ENCODE measurements at places on chromosomes 4 and X.

DNA sequence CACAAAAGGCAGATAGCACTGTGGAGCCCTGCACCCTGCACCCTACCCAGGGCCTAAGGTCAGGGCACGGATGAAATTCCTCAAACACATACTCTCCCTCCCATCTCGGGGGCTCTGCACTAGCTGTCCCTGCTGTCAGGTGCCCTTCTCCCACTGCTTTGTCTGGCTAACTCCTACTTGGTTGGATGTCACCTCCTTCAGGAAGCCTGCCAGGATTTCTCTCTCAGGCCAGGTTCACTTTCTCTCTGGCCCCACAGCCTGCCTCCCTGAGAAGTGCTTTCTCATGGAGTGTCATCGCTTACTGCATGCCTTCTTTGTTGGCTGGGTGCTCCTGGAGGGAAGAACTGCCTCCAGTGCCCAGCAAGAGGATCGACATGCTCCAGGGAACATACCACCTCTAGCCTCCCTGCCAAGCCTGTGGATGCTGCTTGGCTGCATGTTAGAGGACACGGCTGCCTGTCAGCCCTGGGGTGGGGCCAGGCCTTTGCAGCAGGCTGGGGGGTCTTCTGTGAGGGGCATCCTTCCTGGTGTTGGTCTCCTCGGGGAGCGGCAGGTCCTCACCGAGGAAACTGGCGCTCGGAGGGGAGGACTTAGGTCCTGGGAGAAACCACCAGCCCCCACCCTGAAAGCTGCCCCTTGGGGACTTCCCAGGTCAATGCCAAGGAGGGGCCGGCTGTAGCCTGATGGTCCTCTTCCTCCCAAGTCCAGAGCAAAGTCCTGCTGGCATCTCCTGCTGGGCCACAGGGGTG is 15.0 kb downstream of the ABLIM2 start:
- DNase-seq: no peak

DNA sequence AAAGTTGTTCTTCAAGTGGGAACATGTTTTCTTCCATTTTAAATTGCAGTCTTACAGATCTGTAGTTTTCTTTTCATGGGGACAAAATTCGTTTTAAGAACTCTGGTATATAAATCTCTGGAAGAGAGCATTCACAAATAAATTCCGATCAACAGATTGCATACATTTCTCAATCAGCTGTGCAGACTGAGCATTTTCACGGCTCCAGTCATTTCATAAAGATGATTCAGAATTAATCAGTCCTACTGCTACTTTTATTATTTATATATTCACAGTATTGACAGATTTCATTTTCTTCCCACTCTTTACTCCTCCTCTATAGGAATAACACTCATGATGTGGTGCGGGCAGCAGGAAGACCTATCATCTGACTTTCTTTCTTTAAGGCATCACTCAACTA is 534.9 kb upstream of the FTHL17 start:
- DNase-seq: no peak

GRCh38 chr4:89171176-89171805 is 60.0 kb downstream of the TIGD2 start:
- no peak for DNase-seq

DNA sequence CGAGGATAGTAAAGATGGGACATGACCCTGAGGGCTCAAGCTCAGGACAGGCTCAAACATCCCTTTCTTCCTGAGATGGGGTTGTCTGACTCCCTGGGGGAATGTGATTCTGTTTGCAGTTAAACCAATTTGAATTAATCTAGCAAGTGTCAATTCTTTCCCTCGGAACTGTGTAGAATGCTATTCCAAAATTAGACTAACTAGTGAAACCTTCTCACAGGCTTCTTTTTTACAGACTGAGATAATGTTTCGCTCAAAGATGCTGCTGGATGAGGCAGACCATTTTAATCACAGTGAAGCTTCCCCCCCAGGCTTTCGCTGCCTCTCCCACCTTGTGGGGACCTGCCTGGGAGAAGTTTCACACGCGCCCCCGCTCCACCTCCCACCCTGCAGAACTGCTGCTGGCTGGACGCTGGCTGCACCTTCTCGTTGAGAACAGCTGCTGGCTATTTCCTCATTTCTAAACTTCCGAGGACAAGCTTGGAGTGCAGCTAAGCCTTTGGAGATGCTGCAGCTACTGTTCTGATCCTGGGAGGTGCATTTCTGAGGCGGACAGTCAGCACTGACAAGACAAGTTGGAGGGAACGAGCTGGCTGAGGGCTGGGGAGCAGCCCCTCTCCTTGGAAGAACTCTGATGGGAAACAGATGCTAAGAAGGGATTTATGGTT is 297.8 kb downstream of the RAPGEF2 start:
- no peak for DNase-seq

- DNase-seq: no peak
Measured at GRCh38 chr4:164215113-164215741, 538.7 kb upstream of the SMIM31 start.

- DNase-seq: no peak
Measured at GRCh38 chr4:174871407-174871806, 42.4 kb upstream of the GLRA3 start.

DNA sequence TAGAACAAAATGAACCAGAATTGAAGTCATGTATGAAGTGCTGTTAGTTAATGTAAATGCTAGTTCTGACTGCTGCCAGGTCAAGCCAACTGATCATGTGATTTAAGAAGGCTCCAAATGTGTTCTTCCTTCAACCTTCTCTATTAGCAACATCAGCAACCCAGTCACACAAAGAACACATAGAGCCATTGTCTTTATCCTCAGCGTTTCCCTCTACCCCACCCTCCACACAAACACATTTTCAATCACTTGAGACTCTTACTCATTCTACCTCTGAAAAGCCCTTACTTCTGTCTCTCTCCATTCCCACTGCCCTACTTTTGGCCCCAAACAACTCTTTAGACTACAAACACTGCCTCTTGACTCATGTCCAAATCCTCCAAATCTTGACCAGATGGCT is 89.7 kb upstream of the KDR start:
- no peak for DNase-seq

- DNase-seq: no peak
Measured at GRCh38 chr4:32697281-32697814, 1977.2 kb downstream of the PCDH7 start.

DNA sequence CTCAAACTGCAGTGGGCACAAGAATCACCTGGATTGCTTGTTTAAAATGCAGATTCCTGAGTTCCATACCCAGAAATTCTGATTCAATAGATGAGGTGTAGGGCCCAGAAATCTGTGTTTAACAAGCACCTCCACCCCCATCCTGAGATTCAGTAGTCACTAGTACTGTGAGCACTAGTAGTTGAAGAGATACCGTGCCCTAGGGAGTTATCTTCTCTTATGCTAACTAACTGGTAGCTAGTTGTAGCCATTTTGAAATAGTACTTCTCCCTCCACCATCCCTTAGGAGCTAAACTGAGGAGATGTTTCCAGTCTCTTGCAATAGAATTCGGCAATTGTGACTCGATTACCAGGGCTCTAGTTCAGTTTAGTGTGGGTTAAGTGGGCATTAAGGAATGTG is 18.4 kb downstream of the KLHL34 start:
- DNase-seq: no peak

DNA sequence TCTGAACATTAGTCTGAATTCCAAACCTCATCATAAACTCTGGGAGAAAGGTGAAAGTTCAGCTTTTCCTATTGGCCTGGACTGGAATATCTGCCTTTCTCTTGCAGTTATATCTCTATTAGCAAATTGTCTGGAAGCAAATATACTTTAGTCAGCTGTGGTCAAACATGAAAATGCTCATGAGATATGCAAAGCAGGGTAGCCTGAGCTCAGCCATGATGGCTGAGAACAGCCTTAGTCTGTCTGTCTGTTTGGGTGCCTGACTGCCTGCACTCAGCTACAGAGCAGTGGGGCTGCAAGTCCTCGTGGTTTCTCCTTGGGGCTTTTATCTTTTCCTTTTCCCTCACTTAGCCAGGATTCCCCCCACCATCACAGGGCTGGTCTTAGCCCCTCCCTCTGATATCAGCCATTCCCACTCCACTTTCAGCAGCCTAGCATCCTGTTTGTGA is 19.5 kb upstream of the PGRMC2 start:
- no peak for DNase-seq

DNA sequence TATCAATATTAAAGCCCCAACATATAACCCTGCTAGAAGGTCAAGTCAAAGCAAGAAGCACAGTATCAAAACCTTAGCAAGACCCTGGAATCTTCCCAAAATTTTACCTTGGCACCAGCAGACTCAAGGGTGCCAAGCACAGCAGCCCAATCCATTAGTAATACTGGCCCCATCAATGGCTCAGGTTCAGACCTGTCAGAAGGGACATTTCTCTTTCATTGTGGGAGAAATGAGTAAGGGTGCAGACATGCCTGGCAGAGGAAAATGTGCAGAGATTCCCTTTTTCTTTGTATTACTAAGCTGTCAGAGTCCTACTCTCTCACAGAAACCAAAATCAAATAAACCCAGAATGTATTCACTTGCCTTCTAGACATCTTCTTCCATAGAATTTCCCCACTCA is 203.9 kb downstream of the EVC2 start:
- no peak for DNase-seq

- DNase-seq: peak; percentile 2
Measured at GRCh38 chrX:47361538-47362511, 8.6 kb upstream of the ZNF157 start.

DNA sequence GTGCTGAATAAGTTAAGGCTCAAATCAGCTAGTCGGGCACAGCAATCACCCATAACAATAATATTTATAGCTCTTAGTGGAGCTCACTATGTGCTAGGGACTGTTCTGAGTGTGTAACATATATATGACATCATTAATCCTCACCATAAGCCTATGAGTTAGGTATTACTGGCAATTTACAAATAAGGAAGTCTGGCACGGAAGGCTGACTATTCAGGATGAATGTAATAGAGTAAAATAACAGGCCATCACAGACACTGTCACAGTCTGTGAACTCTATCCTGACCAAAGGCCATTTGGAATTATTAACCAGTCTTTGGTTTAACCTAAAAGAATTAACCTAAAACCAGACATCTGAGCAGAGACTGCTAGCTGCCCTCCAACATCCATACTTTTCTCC is 119.3 kb downstream of the C4orf51 start:
- no peak for DNase-seq

DNA sequence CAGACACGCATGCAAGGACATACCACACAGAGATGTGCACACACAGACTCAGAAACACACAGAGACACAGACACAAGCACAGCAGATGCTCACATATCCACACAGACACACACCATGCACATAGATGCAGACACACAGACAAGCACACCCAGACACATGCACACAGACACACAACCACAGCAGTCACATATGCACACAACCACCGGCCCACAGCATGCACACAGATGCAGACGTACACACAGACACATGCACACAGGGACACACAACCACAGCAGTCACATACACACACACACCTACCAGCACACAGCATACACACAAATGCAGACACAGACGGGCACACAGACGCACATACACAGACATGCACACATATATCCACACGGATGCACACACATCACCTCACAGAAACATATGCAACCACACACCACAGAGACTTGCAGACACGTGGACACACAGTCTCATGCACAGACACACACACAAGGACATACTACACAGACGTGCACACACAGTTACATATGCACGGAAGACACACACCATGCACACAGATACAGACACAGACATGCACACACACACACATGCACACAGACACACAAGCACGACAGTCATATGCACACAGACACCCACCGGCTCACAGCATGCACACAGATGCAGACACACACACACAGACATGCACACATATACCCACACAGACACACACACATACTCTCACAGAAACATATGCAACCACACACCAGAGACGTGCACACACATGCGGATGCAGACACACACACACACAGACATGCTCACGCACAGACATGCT is 25.2 kb upstream of the SLC25A6 start:
- DNase-seq: no peak

DNA sequence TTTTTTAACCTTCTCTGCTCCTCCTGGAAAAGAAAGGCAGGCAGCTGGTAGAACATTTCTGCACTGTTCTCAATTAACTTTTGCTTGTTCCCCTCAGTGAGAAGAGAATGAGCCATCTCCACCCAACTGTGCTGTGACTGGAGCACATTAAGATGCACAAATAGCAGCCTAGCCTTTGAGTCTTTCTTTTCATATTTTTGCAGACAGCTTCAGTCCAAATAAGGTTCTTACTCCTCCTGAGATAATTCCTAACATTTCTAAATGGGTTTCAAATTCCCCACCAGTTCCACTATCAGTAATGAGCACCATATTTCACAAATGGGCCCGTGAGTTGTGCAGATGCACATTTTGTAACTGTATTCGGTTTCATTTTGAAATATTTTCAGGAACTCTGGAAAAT is 118.6 kb downstream of the SPCS3 start:
- no peak for DNase-seq

DNA sequence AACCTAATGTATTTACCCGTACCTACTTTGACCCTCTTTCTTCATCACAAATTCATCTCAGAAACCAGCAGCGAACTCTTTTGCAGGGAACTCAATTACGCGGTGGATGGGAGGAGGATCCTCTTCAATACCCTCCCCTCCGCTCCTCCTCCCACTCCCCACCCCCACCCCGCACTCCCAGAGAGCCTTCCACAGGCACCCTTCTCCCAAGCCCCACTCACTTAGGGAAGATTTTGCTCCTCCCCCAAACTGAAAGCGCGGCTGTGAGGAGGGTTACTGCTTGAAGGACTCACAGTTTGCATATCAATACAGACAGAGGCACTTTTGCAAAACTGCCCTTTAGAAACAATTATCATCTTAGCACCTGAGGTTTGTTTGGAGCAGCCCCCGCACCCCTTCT is 960 bp upstream of the IL1RAPL1 start:
- no peak for DNase-seq

- no peak for DNase-seq
Measured at GRCh38 chr4:184972991-184973390, 45.3 kb upstream of the HELT start.

DNA sequence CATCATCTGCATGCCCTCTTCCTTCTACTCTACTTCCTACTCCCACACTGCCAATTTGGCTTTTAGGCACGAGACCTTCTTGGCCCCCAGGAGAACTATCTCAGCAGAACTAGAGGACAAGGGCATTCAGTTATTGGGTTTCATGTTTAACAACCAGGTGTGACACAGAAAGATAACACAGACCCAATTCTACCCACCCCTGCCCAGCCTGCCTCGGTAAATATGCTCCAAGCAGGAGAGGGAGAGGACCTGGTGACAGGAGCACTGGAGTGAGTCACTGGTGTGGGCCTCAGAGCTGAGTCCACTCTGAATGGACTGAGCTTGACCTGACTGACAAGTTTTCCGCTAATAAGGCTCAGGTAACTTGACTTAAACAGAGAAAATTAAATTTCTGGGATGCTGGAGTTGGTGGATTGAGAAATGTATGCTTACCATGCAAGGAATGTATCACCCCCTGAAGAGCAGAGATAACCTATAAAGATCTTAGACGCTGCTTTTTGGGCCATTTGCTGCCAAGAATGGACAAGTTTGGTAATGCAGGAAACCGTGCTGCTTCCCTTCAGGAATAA is 52.5 kb downstream of the CASP3 start:
- DNase-seq: no peak

GRCh38 chrX:154362085-154362742 is 12.2 kb downstream of the FLNA start:
- no peak for DNase-seq

GRCh38 chr4:145716200-145716599 is 36.3 kb downstream of the C4orf51 start:
- DNase-seq: no peak

Data from stimulated activated CD8-positive, alpha-beta memory T cell treated with anti-CD3 and anti-CD28 coated beads, Interleukin-7, amount 100 ng/mL, for 1 hour (primary cell).